ENCODE measurements at places on chromosomes 1 and 21.

- peak; percentile 35 for DNase-seq
Observed at GRCh38 chr1:152752225-152752624, 5.6 kb upstream of the KPRP start.

DNA sequence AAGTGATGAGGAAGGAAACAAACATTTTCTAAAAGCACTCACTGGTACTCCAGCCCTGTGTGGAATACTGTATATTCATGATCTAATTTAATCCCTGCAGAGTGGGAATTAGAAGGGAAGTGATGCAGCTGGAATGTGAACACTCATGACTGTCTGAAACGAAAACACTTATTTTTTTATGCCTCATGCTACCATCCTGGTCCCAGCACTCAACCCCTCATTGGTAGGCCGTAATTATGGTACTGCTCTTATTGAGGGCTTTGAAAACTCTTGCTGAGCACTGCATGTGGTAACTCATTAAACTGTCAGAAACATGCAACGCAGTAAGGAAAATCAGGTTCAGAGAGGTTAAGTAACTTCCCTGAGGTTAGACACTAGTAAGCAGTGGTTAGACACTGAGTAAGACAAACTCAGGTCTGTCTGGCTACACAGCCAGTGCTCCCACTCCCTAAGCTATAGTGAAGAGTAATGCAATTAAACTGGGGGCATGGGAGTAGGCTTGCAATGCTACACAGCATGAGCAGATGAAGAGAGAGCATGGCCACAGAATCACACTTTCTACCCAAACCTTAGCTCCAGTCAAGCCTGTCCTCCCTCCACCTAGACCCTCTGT is 17.3 kb upstream of the TNFSF4 start:
- DNase-seq, result no peak

DNA sequence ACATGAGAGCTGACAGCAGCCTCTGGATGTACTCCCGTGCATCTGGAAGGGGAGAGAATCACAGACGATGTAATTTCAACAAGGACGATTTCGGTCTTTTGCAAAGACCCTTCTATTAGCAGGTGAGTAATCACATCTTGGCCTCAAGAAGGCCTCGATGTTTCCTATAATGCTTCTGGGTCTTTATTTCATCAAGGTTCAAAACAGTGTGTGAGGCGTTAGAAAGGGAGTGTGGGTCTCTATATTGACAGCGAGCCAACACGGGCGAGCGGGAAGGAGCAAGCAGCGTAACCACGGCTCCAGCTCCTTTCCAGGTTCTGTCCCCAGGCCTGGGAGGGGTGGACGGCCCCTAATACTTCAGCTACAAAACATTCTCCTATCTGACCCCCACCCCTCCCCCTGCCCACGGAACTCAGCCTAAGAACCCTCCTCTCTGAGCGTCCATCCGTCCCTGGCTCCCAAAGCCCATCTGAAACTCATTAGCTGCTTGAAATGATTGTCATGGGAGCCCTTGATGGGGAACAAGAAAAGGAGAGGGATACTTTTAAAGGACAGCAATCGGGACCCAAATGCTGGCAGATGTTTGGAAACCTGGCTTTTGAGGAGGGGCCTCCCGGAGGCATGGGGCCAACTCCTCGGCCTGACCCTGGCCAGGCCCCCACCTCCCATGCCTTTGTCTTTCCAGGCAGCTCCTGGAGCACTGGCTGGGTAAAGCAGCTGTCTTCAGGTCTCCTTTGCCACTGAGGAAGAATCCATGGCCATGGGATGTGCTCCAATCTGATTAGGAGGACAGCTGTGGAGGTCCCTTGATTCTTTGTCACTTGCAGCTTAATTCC is 250.8 kb downstream of the FOXD2 start:
- DNase-seq, result no peak

DNA sequence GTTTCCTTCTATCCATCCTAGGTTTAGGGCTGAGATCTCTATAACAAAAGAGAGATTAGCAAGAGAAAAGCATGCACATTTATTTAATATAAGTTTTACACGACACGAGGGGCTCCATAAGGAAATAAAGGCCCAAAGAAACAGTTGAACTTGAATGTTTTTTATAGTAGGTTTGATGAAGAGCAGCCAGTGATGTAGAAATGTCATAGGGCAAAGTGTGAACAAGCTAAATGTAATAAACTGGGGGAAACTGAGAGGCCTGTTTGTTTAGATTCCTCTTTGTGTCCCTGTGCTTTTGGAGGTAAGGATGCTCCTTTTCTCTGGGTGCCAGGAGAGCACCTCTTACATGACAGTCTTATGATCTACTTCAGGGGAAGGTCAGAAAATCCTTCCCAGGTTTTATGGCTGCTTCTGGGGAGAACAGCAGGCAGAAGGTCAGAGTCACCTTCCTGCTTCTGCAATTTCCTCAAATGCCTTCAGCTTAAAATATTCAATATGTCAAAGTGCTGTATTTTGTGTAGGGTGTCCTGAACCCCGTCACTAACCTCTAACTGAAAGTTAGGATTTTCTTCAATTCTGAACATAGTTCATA is 9.5 kb upstream of the HORMAD1 start:
- DNase-seq, result no peak

DNA sequence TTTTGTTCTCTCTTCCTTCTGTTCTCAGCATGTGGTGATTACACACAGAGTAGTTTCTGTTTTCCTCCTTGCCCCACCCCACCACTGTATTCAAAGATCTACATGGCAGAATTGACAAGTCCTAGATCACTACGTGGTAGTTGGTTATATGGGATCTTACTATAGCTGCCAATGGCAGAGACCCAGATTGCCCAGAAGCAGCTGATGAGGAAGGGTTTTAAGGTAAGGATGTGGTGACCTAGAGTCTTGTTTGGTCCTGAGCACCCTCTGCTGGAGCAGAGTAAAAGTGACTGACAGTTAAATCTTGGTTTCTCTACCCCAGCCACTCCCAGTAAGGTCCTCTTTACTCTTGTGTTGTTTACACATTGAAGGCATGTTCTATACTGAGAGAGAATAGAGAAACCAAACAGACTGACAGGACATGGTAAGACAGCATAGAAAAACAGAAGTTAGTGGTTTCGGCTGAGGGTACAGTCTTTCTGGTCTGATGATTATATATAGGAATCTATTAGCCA is 22.8 kb upstream of the STRIP1 start:
- DNase-seq, result no peak

DNA sequence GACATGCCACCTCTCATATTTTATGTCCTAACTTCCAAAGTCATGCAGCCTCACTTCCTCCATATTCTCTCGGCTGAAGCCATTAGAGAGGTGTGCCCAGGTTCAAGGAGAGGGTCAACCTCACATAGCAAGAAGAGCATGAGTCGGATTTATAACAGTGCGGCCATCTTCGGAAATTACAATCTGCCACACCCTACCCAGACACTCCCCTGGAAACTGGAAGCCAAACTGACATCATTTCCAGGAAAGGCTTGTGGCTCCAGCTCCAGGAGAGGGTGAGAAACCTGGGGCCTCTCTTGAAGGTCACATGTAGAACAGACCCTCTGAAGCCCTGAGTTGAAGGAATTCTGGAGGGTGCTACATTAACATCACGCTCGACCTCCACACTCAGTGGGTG is 73.5 kb downstream of the RRAGC start:
- no peak for DNase-seq

DNA sequence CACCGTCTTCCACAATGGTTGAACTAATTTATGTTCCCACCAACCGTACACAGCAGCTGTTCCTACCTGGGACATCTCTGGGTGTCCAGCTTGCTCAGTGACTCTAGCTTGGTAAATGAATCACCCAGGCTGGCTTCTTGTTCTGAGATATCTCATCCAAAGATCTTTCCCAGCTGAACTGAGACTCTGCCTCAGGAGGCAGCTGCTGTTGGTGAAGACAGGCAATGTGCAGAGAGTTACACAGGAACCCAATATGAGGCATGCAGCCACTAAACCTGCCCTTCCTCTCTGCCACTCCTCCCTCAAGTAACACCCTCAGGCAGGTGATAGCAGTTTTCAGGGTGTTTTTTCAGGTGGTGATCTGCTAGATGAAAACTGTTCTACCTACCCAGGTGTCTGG is 14.0 kb upstream of the FOXO6 start:
- no peak for DNase-seq

DNA sequence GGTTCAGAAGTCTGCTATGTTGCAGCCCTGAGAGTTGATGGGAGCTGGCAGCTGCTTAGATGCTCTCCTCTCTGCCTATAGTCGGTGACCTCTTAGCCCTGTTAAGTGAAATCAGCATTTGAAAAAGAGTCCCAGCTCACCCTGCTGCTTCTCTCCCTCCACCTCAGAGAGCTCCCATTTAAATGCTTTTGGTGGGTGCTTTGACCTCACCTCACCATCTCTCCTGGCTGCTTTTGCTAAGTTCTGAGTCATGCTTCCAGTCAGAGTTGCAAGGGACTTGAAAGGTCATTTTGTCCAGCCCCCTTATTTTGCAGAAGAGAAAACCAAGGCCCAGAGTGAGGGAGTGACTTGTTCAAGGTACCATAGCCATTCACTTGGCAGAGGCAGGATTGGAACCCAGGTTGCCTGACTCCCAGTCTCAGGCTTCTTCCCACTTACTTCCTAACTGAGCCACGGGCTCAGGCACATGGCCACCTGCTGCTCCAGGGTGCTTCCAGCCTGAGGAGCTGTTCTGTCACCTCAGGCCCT is 3.3 kb downstream of the MAPKAPK2 start:
- DNase-seq, result no peak

DNA sequence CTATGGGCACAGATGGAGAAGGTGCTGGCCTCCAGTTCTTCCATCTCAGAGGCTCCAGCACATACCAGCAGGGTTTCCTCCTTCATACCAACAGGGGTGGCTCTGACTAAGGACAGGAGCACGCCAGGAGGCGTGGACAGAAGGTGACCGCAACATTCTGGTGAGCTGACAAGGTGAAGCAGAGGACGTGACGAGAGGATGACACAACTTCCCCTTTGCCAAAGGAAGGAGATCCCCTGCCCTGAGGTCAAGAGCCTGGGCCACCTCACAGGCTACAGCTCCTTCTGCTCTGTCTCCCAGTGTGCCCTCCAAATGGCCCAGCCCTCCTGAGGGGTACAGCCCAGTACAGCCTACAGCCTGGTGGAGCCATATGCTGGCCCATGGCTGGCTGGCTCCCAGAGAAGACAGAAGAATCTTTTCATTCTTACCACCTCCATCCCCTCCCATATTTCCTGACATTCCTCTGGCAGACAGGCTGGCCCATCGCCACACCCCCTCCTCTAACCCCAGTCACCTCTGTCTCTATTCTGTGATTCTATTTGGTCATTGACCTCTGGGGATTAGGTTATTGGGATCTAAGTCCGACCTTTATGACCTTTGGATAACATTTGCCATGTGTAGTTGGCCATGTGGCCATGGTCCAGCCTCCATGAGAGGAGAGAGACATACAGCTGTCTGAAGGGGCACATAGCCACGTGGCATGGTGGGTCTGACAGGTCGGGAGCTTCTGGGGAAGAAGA is 5.1 kb upstream of the LAMB3 start:
- DNase-seq, result no peak

- DNase-seq, result no peak
Observed at GRCh38 chr1:27527223-27527889, 37.4 kb upstream of the WASF2 start.

DNA sequence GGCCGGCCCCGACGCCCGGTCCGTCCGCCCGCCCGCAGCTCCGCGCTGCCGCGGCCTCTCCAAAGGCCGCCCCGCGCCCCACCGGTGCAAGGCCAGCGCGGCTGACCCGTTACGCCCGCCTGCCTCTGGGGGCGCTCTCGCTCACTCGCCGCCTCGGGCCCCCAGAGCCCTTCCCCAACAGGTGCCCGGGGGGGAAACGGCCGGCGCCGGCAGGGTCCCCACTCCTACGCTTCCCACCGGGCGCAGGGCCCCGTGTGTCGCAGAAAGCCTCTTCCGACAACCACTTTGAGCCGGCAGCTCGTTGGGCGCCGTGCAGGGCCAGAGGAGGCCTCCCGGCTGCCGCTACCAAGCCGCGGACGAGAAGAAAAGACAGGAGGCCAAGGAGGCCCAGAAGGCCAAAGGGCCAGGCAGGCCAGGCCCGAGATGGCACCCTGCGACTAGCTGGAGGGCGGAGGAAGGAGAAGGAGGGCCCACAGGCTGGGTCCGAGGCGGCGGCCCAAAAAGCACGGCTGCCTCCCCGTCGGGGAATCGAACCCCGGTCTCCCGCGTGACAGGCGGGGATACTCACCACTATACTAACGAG is 64.9 kb upstream of the FCGR2A start:
- peak; percentile 24 for DNase-seq

DNA sequence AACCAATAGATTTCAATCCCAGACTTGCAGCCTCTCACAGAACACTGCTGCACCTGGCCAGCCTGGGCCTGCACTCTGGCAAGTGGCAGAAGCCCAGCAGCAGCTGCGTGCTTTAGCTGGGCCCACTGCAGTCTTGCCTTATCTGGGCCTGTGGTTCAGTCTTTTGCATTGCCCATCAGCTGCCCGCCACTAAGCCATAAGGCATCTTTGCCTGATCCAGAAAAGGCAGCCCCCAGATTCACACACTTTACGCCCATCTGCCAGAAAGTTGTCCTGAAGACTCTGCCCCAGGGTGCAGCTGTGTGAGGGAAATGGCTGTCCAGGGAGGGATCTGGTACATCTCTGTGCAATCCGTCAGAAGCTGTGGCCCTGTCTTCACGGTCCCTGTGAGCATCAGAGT is 217.0 kb downstream of the DNAH14 start:
- no peak for DNase-seq

DNA sequence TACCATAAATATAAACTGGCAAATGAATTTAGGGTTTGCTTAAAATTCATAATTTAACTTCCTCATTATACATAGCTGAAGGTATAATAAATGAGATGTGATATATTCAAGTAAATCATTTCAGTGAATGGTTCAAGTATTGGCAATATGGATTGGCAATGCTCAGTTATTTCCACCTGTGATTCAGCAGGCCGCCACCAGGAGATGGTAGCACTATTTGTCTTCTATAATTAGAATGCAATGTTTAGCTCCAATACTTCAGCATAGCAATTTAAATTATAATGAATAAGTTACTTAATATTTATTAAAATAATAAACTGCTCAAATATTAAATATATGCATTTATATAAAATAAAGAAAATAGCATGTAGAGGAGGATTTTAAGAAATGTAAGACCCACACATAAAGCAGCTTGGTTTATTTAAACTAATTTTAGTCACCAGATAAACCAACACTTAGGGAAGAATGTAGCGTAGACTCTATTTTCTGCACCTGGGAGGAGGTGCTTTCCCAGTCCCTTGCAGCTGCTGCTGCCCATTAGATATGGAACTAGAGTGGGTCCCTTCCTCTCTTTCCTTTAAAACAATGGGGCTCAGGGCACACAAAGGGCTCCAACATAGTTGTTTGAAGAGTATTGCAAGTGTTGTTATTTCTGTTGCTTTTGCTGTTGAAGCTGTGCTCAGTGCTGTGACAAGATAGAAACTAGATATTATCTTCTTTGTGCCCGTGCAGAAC is 62.1 kb downstream of the PLPPR4 start:
- no peak for DNase-seq
